ENCODE measurements at places on chromosomes 3 and 15.

- no peak for DNase-seq
These were observed 9.7 kb upstream of the TRANK1 start for GRCh38 chr3:36954452-36955134.

- DNase-seq = peak; percentile 23
These were observed at the start of gene GASK1A for GRCh38 chr3:42979044-42979972. TSS of gene GASK1A (plus strand) at chr3:42979311. CDS start at chr3:42979643, 332 bp downstream.

DNA sequence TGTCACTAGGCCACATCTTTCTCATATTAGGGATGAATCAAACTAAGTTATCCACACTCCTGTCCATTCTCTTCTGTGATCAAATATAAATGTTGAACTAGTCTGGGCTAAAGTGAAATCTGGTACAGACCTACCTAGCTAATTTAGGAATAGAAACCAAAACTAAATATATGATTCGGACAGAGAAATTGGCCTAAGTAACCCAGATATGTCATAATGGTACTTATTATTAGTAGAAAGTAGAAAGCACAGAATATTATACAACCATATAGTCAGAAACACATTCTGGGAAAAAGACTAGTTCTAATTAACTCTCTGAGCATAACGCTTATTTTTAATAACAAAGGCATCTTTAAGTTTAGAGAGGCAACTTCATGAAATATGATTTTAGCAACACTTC, 389.0 kb downstream of the LSAMP start:
- DNase-seq = no peak

GRCh38 chr3:16864610-16865313, 20.0 kb upstream of the PLCL2 start:
- no peak for DNase-seq

- no peak for DNase-seq
These were observed 332.2 kb downstream of the LPP start for GRCh38 chr3:188486126-188486525.
